ENCODE measurements at places on chromosomes 13 and 19.

- DNase-seq, result no peak
Measured at GRCh38 chr13:105389373-105389772, 1146.1 kb downstream of the EFNB2 start.

DNA sequence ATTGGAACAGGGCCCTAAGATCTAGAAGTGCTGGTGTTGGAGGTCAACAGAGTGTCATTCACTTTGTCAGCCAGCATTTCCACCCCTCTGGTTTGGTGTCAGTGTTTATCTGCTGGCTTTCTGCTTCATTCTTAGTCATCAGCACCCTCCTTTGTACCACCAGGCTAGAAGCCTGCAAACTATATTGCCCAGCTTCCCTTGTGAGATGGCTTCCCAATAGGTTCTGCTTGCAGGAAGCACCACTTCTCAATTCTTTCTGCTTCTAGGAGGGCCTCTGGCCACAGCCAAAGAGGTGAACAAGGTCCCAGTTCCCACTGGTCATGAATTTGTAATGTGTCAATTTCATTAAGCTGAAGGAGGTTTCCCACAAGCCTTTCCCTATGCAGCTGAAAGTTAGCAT, 36.4 kb upstream of the CALM3 start:
- DNase-seq, result no peak

DNA sequence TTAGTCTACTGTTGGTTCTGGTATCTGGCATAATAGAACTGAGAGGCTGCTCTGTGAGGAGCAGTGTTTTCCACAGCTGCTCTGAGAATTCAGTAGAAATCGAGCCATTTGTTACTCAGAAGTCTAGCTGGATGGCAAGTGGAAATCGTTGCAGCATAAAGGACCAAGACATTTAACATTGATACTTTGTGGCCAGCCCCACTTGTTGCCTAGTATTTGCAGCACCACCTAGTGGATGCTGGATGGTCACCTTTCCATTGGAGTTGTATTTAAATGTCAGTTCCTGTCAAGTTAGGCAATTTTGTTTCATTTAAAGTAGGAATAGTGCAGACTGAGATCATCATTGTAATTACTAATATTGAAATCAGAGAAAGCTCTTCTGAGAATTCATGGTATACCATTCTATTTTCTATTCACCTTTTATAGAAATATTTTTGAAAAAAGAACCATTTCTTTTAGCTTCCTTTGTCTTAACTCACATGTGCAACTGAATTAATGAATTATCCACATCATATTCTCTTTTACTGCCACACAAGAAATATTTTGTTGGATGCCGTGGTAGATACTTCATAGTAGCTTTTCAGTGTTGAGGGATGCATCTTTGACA, 64.6 kb downstream of the PDS5B start:
- peak; percentile 51 for DNase-seq

DNA sequence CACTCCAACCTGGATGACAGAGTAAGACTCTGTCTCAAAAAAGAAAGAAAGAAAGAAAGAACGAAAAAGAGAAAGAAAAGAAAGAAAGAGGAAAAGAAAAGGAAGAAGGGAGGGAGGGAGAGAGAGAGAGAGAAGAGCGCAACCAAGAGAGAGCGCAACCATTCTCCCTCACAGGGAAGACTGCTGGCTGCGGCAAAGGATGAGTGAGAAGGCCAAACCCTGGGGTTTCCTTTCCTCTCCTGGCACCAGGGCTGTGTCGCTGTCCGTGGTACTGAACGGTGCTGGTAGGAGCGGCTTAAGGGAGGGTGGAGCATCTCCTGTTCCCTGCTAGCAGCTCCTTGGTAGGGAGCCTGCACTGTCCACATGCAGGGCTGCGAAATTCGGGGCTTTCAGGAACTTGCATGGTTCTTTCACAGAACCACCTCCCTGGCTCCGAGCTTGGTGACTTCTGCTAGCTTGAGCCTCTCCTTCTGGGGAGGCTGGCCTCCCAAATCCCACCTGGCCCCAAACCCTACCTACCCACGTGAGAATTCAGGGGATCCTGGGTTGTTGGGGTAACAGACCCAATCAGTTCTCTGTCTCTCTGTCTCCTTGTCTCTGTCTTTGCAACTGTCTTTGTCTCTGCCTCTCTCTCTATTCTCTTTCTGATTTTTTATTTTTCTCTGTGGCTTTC, 51.1 kb upstream of the ZNRF4 start:
- peak; percentile 12 for DNase-seq

GRCh38 chr13:35157143-35157755, 215.2 kb downstream of the NBEA start:
- no peak for DNase-seq

- peak; percentile 63 for DNase-seq
Measured at GRCh38 chr19:15551293-15552004, 43.1 kb downstream of the CYP4F22 start.

GRCh38 chr19:51789061-51789795, 5.7 kb upstream of the FPR3 start:
- no peak for DNase-seq

GRCh38 chr19:17229890-17230289, 3.9 kb downstream of the OCEL1 start:
- no peak for DNase-seq

- no peak for DNase-seq
Measured at GRCh38 chr13:42494157-42494556, 79.8 kb upstream of the TNFSF11 start.

GRCh38 chr19:7654401-7654800, 14.4 kb upstream of the RETN start:
- DNase-seq, result no peak

DNA sequence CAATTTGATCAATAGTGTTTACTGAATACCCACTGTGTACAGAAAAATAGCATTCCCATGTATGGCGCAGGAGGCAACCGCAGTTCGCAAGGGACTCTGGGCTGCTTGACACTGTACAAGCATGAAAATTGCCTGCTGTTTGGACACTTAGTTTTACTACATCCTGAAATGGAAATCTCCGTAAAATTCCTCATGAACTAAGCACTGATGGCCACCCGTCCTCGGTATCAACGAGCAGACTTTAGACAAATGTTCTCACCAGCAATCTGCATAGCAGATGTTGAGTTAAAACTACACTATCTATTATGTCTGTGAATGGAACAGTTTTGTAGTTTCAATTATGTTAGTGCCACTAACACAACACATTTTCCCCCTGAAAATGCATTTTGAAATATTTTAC, 294.7 kb downstream of the DCLK1 start:
- no peak for DNase-seq

DNA sequence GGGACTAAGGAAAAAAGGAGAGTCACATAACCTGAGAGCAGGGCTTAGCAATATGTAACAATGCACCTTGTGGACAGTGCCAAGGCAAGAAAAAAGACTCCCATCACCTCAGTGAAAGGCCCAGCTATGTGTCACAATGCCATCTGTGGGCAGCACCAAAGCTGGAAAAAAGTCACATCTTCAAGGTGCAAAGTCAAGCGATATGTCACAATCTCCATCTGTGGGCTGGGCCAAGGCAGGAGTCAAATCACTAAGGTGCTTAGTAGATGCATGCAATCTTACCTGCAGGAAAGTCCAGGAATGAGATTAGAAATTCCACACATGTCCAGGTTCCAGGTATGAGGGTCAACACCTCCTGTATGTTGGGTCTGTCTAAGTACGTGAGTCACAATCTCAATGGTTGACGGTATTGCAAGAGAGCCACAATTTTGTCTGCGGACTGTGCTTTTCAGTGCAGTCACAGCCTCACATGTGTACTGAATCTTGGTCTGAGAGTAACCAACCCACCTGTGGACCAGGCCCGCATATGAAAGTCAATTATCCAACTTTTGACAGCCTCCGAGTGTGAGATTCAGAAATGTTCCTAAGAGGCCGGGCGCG, 14.8 kb upstream of the ZNF43 start:
- DNase-seq, result no peak

DNA sequence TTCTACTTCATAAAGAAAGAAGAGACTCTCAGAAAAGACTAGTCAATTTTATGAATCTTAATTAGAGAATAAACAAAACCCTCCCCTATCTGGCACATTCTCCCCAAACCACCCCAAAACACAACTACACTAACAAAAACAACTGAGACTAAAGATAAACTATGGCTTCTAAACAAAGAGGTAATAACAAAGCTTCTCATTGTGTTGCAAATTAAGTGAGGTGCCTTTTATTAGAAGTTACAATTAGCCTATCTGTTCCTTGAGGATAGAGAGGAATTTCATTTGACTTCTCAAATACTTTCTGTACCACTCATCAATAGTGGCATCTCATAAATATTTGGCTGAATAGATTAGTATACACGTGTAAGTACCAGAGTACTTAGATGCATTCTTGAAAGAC, 1196.2 kb downstream of the PCDH9 start:
- DNase-seq, result no peak

DNA sequence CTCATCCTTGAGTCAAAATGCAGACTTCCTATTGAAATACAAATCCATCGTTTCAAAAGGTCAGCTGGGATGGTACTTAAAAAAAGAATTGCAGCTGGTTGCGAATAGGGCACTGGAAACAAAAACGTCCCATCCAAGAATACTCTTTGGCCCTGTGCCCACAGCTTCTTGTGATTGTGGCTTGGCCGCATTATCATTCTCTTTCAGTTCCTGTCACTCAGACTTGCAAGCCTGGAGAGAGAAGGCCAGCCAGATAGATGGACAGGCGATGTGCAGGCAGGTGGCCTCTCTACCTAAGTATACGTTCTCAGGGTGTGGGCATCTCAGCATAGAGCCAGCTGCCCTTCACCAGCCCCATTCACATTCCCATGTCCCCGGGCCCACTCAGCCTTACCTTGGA, 208.5 kb upstream of the ZNF536 start:
- DNase-seq, result no peak

DNA sequence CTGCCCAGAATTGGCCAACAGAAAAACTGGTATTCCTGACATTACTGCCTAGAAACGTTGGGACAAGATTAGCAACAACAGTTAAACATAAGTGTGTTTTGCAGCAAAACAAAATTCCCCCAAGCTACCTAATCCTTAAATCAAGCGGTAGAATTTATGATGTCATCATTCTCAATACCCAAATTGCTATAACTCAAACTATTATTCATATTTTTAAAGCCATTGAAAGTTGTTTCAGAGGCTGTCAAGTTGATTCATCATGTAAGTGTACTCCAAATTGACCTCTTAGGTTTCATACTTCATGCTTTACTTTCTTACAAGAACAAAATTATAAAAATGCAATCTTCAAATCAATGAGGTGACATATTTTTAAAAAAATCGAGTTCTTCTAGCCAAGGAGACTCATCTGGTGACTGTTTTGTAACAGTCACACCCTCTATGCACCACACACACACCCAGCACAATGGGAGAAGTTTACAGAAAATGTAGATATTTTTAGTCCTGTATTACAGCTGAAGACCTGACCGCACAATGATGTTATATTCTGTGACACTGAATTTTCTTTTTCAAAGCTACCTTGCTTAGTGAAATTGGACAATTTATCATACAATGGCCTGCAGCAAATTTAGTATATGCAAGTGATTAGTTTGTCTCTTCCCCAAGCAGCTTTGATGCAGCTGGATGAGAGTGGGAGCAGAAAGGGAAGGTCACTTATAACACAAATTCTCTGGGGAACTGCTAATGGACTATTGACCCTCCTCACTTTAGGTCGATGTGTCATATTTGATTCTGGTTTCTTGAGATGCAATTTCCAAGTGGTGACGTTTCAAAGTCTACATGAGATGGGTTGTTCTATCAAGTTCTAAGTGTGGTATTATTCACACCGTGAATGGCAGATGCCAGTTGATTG, 345.3 kb upstream of the OBI1 start:
- DNase-seq, result no peak

DNA sequence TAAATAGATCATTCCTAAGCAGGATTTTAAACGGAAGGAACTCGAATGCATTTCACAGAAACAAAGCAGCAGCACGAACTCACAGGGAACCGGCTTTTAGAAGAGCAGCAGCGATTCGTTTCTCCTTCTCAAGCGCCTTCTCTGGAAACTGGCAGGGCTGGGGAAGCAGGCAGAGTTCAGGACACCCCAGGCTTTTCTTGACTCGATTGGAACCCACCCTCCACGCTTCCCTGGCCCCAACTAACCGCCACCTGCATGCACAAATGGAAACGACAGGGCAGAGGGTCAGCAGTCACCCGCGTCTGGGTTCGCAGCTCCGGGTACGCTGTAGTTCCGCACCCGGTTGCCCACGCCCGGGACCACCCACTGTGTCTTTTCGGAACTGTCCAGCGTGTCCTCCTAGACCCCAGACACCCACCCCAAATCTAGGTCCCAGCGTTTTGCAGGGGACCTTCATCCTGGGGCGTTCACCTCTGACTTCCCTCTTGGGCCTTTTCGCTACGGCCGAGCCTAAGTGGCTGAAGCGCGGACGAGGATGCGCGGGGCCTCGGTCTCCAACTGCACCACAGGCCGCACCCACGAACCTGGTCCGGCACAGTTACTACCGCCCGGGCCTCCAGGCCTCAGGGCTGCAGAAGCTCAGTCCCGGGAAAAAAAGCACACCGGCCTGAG, 500 bp downstream of the ZFP30 start:
- DNase-seq, result no peak

- DNase-seq, result no peak
Measured at GRCh38 chr13:79405501-79405830, 589 bp downstream of the RBM26 start.

DNA sequence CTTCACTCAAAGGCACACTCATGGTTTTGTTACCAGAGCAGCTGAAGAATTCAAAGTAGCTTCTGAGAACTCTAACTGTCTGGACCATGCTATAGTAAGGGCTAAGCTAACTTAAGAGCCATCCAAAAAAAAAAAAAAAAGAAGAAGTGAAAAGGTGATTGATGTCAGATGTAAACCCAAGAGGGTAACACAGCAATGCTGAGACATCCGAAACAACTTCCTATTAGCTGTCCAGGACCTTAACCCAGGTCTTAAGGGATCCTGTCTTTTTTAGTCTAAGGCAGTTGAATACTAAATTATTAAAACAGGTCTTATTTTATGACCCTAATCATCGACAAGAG, 11.2 kb upstream of the RAB20 start:
- DNase-seq, result no peak

- DNase-seq, result no peak
Measured at GRCh38 chr19:31709476-31709875, 360.2 kb upstream of the TSHZ3 start.

Data from stimulated activated CD4-positive, alpha-beta T cell treated with anti-CD3 and anti-CD28 coated beads, Interleukin-4, amount 100 ng/mL, for 4 hours (primary cell).